Neural crest cell (in vitro differentiated cells): ENCODE measurements at places on chromosomes 12 and 14.
A peak's percentile ranks its signal among the peaks of the same experiment; 100 is the strongest.

GRCh38 chr14:93941293-93941910 is 14.3 kb downstream of the FAM181A start:
- no peak for DNase-seq

DNA sequence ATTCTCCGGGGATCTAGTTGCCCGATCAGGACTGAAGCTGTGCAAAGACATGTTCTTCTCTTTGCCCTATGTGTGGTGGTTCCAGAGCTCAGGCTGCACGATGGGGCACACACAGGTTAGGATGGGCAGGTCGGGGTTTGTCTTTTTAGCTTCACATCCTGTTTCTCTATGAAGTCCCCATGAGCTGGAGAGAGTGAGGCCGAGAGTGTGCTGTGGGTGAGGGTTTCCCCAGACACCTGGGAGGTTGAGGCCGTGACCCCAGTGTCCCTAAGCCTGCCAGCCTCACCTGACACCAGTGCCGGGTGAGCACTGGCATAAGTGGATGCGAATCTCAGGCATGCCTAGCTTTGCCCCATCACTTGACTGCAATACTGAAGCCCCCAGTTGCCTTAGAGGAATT is 32.9 kb upstream of the IGF1 start:
- no peak for DNase-seq

DNA sequence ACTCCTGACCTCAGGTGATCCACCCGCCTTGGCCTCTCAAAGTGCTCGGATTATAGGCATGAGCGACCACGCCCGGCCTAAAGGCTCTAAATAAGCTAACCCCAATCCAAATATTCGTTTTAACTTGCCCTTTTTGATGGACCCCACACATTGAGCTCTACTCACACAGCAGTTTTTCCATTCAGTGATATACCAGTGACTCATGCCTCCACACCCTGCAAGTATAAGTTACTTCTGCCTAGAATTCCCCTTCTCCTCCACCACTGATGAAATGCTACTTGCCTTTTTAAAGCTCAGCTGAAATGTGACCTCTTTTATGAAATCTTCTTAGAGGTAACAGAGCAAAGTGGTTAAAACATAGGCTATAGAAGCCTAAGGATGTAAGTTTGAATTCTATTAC is 68.8 kb downstream of the EXOC5 start:
- DNase-seq = no peak

- DNase-seq = no peak
Observed at GRCh38 chr12:33669349-33669748, 229.7 kb upstream of the SYT10 start.

GRCh38 chr14:37601865-37602264 is 6.4 kb downstream of the TTC6 start:
- no peak for DNase-seq

GRCh38 chr14:70144046-70144445 is 44.7 kb downstream of the SLC8A3 start:
- no peak for DNase-seq

GRCh38 chr14:51317373-51317772 is 77.3 kb downstream of the TMX1 start:
- DNase-seq = no peak

GRCh38 chr14:94702629-94703028 is 67.3 kb downstream of the GSC start:
- DNase-seq = no peak

- peak; percentile 85 for DNase-seq
Observed at GRCh38 chr14:105203057-105203531, 22.0 kb upstream of the NUDT14 start.

DNA sequence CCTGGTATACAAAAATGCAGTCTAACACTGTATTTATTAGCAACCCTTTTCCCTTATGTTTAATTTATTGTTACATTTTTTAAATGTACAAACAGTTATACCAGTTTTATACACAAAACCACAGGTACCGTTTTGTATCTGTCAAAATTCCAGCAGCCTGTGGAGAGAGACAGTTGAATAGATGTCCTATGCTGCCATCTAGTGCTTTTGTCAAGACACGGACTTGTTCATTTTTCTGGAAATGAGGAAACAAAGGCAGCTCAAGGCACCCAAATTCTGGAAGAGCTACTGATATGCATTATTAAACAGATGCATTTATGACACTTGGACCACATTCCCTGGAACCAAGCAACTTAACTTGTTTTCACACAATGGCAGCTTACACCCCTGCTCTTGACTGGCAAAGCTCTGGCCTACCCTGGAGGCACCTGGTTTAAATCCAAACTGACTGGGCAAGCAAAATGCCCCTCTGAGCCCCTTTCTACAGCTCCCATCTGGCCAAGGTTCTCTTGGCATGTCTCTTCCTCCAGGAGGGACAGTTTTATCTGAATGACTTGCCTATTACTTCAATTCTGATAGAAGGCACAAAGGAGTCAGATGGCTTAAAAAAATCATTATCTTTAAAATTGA is 286.9 kb upstream of the PRKD1 start:
- peak; percentile 14 for DNase-seq

DNA sequence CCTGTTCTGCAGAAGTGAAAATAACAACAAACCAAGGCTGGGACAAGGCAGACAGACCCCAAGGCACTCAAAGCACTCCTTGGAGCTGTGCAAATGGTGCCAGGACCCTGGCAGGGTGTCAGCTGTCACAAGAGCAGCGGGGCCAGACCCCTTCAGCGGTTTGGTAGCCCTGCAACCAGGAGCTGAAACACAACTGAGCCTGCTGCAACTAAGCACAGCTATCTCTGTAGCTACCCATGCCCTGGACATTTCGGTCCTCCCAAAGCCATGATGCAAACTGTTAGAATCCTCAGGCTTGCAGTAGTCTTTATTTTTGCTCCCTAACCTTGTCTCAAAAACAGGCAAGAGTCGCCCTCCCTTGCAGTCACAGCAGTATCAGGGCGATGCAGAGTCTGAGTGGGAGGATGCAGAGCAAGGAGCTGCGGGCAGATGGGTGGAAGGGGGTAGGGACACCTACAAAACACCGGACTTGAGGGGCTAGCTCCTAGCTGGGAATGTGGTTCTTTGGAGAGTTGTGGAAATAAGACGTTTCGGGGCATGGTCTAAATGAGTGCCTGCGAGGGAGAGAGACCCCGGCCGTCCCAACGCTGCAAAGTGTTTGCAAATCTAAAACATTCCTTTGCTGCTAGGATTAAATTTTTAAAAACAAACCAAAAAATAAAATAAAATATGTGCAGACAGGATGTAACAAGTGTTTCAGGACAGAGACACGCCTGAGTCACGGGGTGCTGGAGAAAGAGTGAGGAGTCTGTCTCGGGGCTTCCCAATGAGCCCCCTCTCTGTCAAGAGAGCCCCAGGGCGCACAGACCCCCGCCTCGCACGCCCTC is 1.0 kb downstream of the NUAK1 start:
- no peak for DNase-seq
